NT2/D1 (cell line): ENCODE measurements at places on chromosomes 2 and 18.

GRCh38 chr18:76252880-76253279 is 242.2 kb downstream of the ZNF516 start:
- DNase-seq = no peak

- DNase-seq = no peak
Measured at GRCh38 chr18:47054369-47054768, 18.9 kb upstream of the ELOA2 start.

- no peak for DNase-seq
Measured at GRCh38 chr18:63586966-63587365, at the start of gene SERPINB13. Gene SERPINB13, plus strand, starts transcription at chr18:63587343. Its CDS starts 1,325 bp downstream, at chr18:63588668.

DNA sequence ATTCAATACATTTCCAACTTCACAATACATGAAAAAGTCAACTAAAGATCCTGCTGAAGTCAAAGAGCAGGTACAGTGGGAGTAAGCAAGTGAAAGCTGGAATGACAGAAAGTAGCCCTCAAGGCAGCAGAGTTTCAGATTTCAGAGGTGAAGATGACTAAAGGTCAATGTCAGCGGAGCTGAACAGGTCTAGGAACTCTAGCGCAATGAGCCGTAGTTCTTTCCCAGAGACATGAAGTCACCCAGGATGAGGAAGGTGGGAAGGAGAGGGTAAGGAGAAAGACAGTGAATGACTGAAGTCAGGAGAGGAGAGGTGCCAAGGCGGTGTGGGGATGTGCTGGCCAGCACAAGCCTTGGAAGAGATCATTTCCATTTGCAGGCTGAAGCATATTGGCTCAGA is 28.1 kb downstream of the PTPN2 start:
- no peak for DNase-seq

DNA sequence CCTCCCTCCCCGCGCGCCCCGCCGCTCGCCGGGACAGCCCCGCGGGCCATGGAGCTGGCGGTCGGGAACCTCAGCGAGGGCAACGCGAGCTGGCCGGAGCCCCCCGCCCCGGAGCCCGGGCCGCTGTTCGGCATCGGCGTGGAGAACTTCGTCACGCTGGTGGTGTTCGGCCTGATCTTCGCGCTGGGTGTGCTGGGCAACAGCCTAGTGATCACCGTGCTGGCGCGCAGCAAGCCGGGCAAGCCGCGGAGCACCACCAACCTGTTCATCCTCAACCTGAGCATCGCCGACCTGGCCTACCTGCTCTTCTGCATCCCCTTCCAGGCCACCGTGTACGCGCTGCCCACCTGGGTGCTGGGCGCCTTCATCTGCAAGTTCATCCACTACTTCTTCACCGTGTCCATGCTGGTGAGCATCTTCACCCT is 865 bp downstream of the GALR1 start:
- no peak for DNase-seq

DNA sequence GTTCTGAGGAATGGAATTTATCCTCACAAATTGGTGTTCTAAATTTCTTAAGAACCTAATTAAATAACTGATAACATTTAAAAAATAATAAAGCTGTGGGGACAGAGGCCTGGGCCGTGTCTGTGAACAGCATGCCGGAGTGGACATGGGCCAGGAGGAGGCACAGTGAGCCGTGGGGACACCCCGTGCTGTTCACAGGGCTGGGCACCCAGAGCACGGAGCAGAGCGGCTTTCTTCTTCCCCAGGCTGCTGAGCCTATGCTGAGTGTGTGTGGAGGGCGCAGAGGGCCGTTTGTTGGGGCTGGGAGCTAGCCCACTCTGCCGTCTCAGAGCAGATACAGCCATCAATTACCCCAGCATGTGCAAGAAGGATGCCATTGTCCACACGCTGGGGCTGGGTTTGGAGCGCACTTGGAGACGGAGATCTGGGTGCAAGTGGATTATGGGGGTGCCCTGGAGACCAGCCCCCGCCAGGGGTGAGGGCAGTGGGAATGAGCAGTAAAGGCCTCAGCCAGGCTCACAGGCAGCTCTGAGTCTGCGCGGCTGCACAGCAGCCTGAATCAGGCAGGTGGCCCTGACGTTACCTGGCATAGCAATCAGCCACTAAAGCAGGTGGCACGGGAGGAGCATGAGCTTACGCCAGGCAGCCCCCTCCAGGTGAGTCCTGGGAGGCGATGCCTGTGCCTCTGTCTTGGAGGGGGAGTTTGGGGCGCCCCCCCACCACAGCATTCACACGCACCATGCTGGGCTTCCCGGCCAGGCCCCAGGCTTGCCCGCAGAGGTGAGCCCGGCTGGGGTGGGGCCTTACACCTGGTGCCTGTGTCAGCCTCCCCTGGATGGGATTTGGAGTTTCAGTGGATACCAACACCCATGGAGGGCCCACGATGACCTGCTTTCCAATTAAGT is 52.1 kb upstream of the SLC66A3 start:
- DNase-seq = no peak

- DNase-seq = no peak
Measured at GRCh38 chr2:162926907-162927306, 88.3 kb upstream of the KCNH7 start.

- peak; percentile 32 for DNase-seq
Measured at GRCh38 chr2:67840460-67841068, 222.2 kb downstream of the C1D start.

GRCh38 chr18:58955738-58956137 is 91.1 kb downstream of the ZNF532 start:
- DNase-seq = no peak

DNA sequence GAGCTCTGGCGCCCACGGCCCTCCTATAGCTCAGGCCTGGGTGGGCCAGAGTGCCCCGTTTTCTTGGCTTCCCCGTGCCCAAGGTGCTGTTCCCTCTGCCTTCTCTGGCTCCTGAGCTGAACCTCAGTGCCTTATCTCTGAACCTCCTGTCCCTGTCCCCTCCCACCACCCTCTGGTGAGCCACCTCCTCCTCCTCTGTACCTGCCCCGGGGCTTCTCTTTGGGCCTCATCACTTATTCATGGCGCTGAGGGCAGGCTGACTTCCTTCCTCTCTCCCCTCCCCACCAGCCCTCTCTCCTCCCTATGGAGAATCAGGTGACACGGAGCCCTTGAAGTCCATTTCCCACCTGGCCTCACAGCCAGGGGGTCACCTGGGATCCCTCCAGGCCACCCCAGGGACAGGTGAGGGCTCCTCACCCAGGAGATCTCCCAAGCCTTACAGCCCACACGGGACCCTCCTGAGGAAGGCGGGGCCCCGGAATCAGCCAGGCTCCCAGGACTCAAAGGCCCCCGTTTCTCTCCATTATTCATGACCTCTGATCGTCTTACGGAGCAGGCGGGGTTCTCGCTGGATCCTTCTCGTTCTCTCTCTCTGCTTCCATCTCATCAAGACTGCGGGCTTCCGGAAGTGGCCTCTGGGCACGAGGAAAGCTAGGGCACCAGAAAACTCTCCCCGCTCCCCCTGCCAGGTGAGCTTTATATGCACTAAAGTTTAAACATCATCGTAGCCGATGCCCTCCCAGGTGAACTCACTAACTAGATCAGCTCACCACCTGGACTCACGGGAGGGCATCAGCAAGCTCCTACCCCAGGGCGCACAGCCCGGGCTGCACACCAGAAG is at the start of gene LOXHD1:
Gene LOXHD1 (minus strand): TSS at position 106 of the 841 bp plus-strand sequence. CDS start 187 bp downstream, outside the sequence.
- DNase-seq = no peak

DNA sequence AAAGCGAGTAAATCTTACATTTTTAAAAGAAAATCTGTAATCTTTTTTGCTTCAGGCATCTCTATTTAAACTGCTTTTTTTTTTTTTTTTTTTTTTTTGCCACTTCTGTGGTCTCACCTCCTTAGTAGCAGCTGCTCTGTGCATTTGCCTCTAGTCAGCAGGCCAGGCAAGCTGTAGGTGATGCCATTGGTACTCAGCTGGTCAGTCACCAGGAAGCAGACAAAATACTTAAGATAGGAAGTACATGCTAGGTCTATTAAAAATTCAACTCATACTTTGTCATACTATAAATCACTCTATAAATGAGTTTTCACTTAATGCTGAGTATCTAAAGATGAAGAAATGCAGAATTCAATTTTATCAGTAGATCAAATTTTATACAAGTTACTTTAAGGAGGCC is 83.7 kb downstream of the KYNU start:
- DNase-seq = no peak

DNA sequence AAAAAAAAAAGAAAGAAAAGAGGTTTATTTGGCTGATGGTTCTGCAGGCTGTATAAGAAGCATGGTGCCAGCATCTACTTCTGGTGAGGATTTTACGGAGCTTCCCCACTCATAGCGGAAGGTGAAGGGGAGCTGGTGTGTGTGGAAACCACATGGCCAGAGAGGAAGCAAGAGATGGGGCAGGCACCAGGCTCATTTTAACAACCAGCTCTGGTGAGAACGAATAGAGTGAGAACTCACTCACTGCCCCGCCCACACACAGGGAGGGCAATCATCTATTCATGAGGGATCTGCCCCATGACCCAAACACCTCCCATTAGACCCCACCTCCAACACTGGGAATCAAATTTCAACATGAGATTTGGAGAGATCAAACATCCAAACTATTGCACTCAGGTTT is 68.5 kb downstream of the MOGAT1 start:
- DNase-seq = no peak

DNA sequence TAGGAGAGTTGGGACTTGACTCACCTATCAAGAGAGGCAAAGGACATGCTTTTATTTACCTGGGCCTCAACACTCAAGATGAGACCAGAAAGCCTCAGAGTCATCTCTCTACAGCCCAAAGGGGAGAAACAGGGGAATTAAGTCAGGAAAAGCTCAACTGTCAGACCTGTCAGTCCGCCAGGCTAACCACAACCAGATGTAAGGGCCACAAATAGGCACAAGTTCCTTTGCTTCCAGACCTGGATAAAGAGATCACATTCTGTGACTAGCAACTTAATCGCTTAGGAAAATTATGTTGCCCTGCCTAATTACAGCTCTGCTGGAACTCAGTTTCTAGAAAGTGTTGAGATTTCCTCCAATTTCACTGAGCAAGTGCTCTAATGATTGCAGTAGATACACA is 67.9 kb downstream of the ANKRD44 start:
- no peak for DNase-seq

DNA sequence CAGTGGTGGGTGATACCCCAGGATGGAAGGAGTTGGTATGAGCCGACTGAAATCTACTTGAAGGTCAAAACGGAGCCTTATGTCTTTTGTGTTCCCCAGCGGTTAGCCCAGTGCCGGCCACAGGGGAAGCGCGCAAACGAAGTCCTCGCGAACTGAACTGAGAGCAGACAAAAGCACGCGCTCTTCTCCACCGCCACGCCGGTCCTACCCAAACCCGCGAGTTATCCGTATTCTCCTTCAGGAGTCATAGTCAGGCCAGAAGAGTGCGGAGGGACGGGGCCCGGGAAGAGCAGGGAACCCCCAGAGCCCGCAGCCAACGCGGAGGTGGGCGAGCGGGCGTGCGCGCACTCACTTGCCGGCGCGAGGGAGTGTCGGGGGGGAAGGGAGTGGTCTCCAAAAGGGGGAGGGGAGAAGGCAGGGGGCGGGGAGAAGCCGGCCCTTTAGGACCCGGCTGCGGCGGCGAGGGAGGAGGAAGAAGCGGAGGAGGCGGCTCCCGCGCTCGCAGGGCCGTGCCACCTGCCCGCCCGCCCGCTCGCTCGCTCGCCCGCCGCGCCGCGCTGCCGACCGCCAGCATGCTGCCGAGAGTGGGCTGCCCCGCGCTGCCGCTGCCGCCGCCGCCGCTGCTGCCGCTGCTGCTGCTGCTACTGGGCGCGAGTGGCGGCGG is at the start of gene IGFBP2:
Gene IGFBP2 (plus strand): TSS at position 469 of the 664 bp plus-strand sequence. CDS start 104 bp downstream, at position 573.
- DNase-seq = no peak

GRCh38 chr2:190343089-190343535 is 277 bp upstream of the INPP1 start:
- DNase-seq = no peak

- peak; percentile 59 for DNase-seq
Measured at GRCh38 chr2:146927080-146927711, 917.6 kb upstream of the ACVR2A start.

DNA sequence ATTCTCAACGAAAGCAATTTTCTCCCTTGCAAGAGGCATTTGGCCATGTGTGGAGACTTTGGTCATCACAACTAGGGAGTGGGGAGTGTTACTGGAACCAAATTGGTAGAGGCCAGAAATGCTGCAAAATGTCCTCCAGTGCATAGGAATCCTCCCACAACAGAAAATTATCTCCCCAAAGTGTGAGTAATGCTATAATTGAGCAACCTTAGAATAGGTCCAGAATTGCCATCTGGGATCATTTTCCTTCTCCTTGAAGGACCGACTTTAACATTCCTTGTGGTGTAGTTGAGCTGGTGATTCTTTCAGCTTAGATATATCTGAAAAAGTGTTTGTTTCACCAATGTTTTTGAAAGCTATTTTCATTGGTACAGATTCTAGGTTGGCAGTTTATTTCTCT is 111.2 kb upstream of the SMIM21 start:
- no peak for DNase-seq

GRCh38 chr2:85682378-85682777 is 11.8 kb upstream of the GNLY start:
- DNase-seq = no peak

GRCh38 chr2:41446266-41446665 is 601.6 kb upstream of the PKDCC start:
- DNase-seq = no peak

DNA sequence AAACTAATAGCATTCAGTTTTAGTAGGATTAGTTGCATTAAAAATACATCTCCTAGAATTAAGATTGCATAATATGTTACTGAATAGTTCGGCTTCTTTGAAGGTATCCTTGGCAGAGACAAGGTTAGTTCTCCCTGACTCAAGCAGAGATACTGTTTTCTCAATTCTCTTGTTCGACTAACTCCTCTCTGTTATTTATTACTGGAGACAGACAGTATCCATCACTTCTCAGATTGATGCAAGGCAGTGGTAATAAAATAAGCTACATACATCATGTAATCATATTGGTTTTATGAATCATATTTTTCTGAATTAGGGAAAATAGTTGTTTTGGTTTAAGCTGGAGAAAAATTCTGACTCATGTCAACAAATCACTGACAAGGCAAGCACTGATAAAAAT is 134.8 kb downstream of the SLC8A1 start:
- DNase-seq = no peak

DNA sequence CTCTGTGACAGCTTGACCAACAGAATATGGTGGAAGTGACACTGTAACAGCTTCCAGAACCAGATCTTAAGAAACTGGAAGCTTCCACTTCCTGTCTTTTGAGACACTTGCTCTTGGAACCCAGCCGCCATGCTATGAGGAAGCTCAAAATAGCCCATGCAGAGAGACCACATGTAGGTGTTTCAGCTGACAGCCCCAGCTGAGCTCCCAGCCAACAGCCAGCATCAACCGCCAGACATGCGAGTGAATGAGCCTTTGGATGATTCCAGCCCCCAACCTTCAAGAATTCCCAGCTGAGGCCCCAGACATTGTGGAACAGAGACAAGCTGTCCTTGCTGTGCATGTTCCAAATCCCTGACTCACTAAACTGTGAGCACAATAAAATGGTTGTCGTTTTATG is 27.9 kb downstream of the ACVR1 start:
- no peak for DNase-seq

GRCh38 chr18:2009942-2010697 is 561.2 kb downstream of the METTL4 start:
- no peak for DNase-seq

GRCh38 chr18:26268454-26268853 is 42.2 kb downstream of the TAF4B start:
- DNase-seq = no peak

- no peak for DNase-seq
Measured at GRCh38 chr2:191991442-191991841, 144.6 kb upstream of the CAVIN2 start.
